Stimulated activated CD8-positive, alpha-beta memory T cell treated with anti-CD3 and anti-CD28 coated beads, Interleukin-2, amount 100 ng/mL, for 1 hour (primary cell): ENCODE measurements at places on chromosomes 5 and 9.

GRCh38 chr5:161546095-161546469 is 443 bp downstream of the GABRB2 start:
- no peak for DNase-seq

GRCh38 chr9:121532881-121533280 is 33.2 kb upstream of the GGTA1 start:
- no peak for DNase-seq

DNA sequence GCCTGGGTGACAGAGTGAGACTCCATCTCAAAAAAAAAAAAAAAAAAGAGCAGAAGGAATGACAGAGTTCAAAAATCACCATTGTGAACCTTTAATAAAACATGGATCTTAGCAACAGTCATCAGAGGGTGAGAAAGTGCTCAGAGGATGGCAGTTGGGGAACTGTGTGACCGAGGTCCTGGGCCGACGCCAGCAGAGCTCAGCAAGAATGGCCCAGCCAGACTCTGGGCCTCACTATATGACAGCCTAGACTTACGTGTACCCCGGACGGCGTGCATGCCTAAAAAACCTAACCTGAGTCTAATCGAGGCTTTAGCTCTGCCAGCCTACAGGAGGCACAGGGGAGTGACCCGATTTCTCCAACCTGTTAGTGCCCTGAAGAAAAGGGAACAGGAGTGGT is 64.3 kb downstream of the MVB12B start:
- no peak for DNase-seq

DNA sequence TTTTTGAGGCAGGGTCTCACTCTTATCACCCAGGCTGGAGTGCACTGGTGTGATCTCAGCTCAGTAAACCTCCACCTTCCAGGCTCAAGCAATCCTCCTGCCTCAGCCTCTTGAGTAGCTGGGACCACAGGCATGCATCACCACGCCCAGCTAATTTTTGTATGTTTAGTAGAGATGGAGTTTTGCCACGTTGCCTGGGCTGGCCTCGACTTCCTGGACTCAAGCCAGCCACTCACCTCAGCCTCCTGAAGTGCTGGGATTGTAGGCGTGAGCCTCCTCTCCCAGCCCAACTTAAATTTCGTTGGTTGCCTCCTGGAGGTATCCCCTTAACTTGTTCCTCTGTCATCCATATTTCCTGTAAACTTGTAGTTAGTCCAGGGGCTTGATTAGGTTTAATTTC is 47.2 kb downstream of the RAB24 start:
- no peak for DNase-seq

DNA sequence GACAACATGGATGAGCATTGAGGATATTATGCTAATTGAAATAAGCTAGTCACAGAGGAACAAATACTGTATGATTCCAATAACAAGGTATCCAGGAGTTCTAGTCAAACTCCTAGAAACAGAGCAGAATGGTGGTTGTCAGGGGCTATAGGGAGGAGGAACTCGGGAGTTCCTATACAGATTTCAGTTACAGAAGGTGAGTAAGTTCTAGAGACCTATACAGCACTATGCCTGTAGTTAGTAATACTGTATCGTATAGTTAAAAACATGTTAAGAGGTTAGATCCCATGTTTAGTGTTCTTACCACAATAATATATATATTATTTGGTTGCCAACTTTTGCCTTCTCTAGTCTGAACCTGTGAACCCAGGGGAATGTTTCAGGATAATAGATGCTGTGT is 7.9 kb upstream of the OXCT1 start:
- DNase-seq: no peak

DNA sequence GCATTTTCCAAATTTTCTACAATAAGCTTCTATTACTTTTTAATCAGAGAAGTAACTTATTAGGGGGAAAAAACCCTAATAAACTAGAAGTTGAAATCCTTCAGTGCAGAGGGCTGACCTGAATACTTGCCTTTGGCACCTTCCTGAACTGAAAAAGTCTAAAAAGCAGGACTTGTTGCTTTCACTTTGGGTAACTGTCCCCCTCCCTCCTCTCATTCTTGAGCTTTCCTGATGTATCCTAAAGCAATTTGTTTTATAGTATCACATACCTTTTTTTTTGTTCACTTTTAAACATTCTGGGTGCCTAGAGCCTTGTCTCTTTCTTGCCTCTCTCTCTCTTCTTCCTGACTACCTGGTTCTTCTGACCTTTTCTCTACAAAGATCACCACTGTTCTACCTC is 64.0 kb upstream of the ERBIN start:
- no peak for DNase-seq

DNA sequence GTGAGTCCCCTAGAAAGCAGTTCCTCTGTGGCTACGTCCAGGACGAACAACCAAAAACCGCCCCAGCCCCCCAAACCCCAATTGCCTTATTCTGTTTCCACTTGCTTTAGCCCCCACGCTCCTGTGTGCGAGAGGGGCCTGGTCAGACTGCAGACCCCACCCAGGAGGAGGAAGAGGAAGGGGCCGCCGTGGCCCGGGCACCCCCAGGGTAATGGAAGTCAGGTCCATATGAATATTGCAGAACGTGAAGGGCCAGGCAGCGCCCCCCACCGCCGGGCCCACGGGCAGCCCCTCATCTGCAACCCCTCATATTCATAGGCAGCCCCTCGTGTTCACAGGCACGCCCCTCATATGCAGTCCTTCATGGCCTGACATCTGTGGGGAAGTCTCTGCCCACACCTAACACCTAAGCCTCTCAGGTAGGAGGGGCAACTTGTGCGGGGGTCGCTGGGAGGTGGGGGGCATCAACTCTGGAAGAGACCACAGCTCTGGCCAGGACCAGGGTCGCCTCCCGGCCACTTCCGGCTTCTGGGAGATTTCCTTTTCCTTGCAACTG is 37.7 kb upstream of the PLEKHG4B start:
- no peak for DNase-seq

DNA sequence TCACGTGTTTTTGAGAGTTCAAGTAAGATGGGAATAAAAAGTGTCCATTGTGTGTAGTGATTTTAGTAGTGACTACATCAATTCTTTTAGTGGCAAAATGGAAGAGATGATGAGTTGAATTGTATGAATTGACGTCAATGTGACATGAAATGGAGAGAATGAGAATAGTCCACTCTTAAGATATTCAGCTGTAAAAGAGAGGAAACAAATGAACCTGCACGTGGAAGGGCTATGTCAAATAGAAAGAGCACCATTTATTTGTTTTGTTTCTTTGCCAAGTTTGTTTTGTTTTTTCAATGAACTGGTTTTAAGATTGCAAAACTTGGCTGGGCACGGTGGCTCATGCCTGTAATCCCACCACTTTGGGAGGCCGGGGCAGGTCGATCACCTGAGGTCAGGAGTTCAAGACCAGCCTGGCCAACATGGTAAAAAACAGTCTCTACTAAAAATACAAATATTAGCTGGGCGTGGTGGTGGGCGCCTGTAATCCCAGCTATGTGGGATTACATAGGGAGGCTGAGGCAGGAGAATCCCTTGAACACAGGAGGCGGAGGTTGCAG is 453.8 kb downstream of the TAF11L14 start:
- no peak for DNase-seq

GRCh38 chr9:120191141-120191540 is 388.8 kb downstream of the CDK5RAP2 start:
- DNase-seq: no peak

DNA sequence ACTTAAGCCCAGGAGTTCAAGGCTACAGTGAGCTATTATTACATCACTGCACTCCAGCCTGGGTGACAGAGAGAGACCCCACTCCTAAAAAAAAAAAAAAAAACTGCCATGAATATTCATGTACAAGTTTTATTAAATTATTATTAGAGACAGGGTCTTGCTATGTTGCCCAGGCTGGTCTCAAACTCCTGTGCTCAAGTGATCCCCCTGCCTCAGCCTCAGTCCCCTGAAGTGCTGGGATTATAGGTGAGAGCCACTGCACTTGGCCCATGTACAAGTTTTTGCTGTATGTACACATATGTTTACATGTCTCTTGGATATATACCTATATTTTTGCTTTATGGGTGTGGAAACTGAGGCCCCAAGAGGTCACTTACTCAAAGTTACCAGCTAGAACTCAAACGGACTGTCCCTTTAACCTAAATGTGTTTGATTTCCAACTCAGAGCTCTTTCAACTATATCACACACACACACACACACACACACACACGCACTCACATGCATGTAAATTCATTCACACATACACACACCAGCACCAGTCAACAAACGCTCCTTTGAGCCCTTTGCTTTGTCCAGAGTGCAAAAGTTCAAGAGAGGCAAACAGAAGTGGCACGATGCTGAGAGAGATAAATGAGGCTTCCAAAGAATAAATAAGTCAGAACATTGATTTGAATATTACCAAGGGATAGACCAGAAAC is 42.3 kb upstream of the STRBP start:
- no peak for DNase-seq

GRCh38 chr9:108704156-108704852 is 151.5 kb downstream of the ACTL7B start:
- DNase-seq: no peak

DNA sequence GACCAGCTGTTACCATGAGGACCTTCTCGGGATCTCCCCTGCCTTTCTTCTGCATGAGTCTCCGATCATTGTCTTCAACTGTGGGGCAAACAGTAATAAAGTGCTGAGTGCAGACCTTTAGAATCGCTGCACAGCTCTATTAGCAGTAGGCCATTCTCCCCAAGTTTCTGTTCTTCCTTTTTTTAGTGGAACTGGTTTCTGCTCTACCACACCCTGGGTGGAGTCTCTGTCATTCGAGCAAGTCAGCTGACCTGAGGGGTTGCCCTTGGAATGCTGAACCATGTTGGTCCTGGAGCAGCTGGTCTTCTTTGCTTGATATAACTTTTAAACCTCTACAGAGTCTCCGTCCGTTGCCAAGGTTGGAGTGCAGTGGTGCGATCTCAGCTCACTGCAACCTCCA is 33.4 kb upstream of the GNPDA1 start:
- no peak for DNase-seq

DNA sequence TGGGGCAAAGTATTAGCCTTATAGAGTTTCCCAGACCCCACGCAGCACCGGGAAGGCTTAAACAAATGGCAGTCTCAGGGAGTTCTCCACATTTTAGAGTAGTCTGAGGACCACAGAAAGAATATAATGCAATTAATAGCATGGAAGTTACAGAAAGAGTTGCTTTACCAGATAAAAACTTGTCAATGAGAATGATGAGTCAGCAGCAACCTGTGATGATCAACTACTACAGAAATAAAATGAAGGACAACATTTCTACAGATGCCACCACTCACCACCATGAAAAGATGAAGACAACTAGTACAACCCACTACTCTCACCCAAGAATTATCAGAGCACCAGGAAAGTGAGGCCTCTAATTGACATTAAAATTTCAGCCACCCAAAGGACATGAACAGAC is 120.7 kb downstream of the NR2F1-AS1 start:
- no peak for DNase-seq

- DNase-seq: no peak
These were observed 626.0 kb upstream of the ADAMTS16 start for GRCh38 chr5:4514067-4514648.

- no peak for DNase-seq
These were observed 111.2 kb downstream of the LRRC70 start for GRCh38 chr5:62689599-62690368.
